AG20443 (cell line): ENCODE measurements at places on chromosomes 5 and 9.
A peak's percentile ranks its signal among the peaks of the same experiment; 100 is the strongest.

- DNase-seq, result peak; percentile 52
These were observed 357.0 kb downstream of the GADD45G start for GRCh38 chr9:89961616-89962341.

GRCh38 chr5:139635606-139636206 lies 12.4 kb upstream of the CXXC5 start:
- DNase-seq, result peak; percentile 87

DNA sequence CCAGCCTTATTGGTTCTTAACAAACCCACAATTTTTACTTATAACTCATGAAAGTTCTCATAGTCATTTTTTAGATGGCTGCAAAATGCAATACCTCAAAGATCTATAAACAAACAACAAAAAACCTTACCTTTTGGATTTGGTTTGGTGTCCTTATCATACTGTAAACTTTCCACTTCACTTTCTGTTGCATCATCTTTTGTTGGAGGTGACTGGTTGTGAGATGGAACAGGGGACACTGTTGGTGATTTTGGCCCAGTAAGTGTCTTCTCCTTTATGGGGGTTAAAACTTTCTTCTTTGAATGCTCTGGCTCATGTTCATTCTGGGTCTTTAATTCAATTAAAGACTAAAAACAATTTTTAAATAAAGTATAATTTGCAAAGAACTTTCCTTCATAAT lies 33.4 kb downstream of the CEP120 start:
- no peak for DNase-seq

DNA sequence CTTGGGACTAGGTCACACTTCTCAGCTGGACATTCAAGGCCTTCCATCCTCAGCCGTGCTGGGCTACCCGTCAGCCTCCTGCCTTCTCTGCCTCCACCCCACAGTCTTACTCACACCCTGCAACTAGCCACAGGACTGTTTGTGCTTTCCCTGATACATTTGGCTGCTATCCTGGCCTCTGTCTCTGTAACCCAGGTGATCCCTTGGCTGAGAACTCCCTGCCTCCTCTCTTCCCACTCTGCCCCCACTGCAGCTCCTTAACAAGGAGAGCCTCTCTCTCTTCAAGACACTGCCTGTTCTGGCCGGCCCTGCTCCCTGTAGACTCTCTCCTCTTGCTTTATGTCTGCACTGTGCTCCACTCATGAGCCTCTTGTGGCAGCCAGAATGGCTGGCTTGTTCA lies 120.6 kb downstream of the MSX2 start:
- no peak for DNase-seq

DNA sequence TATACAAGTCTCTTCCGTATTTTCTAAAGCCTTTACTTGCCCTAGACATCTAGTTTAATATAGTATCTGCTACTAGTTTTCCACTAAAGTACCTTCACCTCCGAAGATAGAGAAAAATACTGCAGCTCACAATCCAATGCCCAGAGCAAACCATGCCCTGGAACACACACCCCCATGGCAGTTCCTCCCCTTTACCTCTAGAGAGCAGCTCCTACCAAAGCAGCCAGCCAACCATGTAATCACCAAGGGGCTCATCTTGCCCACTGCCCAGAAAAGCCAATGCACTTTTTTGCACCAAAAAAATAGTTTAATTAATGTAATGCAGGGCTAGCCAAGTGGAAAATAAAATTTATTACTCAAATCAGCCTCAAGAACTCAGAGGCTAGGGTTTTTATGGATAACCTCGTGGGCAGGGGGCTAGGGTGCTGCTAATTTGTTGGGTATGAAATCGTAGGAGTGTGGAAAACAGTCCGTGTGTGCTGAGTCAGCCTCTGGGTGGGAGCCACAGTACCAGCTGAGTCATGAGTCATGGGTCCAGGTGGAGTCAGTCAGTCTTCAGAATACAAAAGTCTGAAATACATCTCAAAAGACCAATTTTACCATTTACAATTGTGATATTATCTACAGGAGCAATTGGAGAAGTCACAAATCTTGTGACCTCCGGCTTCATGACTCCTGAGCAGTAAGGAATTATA lies 120.1 kb upstream of the ACO1 start:
- DNase-seq, result no peak

DNA sequence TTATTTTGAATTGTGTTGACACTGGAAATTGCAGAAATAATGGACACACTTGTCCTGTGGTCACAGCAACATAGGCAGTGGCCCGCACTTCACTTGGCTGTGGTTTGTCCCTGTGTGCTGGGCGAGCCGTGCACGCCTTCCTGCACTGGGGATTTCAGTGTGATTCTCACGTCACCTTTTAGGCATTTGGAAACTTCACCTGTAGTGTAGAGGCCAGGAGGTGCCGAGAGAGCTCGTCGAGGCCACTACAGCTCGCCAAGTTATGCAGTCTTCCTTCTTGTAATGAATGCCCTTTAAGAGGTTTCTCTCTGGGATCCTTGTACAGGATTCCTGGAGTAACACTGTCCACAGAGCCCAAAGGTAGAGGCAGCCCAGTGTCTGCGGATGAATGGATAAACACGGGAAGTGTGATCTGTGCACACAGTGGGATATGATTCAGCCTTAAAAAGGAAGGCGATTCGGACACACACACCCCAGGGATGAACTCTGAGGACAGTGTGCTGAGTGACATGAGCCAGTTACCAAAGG lies 14.7 kb downstream of the TRAF2 start:
- DNase-seq, result no peak

- DNase-seq, result peak; percentile 35
These were observed 50.6 kb downstream of the MELK start for GRCh38 chr9:36623280-36623679.

DNA sequence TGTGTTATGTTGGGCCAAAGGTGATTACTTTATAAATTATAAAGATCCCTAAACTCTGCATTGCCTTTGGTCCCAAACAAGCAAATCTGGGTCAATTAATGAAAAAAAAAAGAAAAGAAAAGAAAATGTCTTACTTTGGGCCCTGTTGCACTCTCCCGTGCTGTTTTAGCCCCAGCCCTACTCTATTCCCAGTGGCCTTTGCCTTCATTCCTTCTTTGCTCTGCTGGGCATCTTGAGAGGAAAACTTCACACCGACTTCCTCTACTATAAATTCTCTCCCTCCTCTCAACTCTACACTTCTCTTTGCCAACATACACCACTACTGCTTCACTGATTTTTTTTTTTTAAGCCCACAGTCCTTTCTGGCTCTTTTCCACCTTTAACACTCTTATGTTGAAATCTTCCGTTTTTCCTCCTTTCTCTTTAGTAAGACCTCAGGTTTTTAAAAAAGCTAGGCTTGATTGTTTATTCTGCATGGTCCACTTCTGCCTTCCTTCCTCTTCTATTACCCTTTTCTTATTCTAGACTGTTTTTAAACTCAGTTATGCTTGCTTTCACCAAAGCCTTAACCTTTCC lies 4.5 kb upstream of the MSMP start:
- no peak for DNase-seq

GRCh38 chr5:83472508-83473345 lies 1.2 kb downstream of the VCAN start:
- peak; percentile 73 for DNase-seq

DNA sequence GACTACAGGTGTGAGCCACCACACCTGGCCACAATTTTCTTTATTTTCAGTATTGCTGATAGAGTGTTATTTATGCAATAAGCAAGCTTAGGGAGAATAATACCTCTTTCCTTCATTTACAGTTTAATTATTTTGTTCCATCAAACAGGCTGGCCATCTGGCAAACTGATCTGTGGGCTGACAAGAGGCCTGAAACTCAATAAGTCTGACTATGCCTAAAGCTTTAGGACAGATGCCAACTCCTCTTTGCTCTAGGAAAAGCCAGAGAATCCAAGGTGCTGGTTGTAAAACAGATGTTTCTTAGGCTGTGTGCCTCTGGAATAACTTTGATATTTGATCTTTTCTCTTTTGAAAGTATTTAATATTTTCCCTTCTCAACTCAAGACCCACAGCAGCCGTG lies 98.4 kb downstream of the TARS1 start:
- no peak for DNase-seq
